Spinal cord (tissue), 10 donors: ENCODE measurements at places on chromosomes 16 and 17. TPM values are rescaled to one million over a fixed set of nuclear protein-coding genes. Genes with fewer than 3 reads are reported as not detected.

- H3K27me3 ChIP-seq, result no peaks in the 10 kb centered on the region
- no peak for DNase-seq
- peak overlapping the region; percentile 78 for H3K27ac ChIP-seq
- H3K4me3 ChIP-seq, result no peak overlapping the region
- H3K36me3 ChIP-seq, result no peaks in the 10 kb centered on the region
Observed at GRCh38 chr17:68383120-68383442, 74.2 kb downstream of the WIPI1 start.

GRCh38 chr17:48724251-48725003 lies 1.4 kb downstream of the PRAC2 start:
- peaks cover 51% of the 10 kb centered on the region for H3K4me1 ChIP-seq
- no peaks in the 10 kb centered on the region for H3K36me3 ChIP-seq
- H3K27me3 ChIP-seq, result peaks cover 100% of the 10 kb centered on the region
- H3K4me3 ChIP-seq, result no peak overlapping the region
- no peak for DNase-seq
- no peak overlapping the region for H3K27ac ChIP-seq

DNA sequence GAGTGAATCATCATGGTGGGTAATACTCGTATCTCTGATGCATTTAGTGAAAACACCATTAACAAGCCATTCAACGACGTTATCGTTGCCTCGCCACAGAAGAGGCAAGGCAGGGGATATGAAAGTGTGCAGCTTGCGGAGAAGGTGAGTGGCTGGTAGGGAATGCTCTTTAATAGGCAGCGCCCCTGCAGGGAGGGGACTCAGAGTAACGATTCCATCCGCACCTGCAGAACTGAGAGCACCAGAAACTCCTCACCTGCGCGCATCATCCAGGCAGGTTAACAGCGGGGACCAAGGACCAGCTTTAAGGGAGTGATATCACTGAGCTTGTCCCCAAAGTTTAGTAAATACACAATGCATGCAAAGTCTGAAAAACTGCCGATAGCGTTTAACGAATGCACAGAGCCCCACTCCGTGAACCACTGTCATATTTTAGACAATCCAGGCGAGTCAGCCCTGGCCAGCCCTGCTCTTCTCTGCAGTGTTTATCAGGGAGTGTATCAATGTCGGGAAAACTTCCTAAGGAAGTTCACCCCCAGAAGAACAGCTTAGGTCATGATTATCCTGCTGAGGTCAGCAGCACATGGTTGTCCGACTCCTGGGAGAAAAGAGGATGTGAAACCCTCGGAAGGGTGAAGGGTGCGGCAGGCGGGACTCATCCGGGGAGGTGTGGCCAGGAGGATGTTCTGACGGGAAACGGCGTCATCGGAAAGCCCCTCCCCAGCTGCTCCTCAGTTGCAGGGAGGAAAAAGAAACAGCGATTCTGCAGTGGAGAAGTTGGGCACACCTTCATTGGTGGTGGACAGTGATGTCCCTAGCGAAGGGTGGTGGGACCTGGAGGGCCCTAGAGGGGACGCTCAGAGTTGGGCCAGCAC lies 68.5 kb upstream of the DNAH17 start:
- no peak overlapping the region for H3K27ac ChIP-seq
- no peak overlapping the region for H3K4me3 ChIP-seq

- no peaks in the 10 kb centered on the region for H3K27me3 ChIP-seq
Observed at GRCh38 chr17:18038149-18038850, 668 bp downstream of the ATPAF2 start.

DNA sequence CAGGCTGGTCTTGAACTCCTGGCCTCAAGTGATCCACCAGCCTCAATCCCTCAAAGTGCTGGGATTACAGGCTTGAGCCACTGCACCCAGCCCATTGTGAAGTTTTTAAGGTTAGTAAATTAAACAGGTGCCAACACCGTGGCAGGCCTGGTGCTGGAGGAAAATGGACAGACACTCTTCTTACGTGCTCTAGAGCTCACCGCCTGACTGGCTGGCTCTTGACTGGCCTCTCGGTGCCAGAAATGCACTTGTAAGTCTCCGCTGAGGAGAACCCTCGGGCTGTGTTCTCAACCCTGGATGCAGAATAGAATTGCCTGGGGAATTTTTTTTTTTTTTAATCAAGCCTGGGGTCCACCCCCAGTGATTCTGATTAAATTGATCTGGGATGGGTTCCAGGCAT lies 10.3 kb upstream of the HAS3 start:
- no peak for DNase-seq
- no peaks in the 10 kb centered on the region for H3K36me3 ChIP-seq
- no peaks in the 10 kb centered on the region for H3K27me3 ChIP-seq
- peaks cover 6% of the 10 kb centered on the region for H3K4me1 ChIP-seq
- H3K4me3 ChIP-seq, result no peak overlapping the region
- no peak overlapping the region for H3K27ac ChIP-seq

GRCh38 chr17:1945621-1946020 lies 79.5 kb downstream of the RTN4RL1 start:
- no peaks in the 10 kb centered on the region for H3K27me3 ChIP-seq
- no peak overlapping the region for H3K4me3 ChIP-seq
- no peak overlapping the region for H3K27ac ChIP-seq
- peaks cover 44% of the 10 kb centered on the region for H3K4me1 ChIP-seq
- DNase-seq, result no peak

GRCh38 chr17:42424991-42425610 lies 2.0 kb upstream of the CAVIN1 start:
- no peak for DNase-seq
- H3K36me3 ChIP-seq, result peaks cover 2% of the 10 kb centered on the region

- no peaks in the 10 kb centered on the region for H3K27me3 ChIP-seq
- H3K4me1 ChIP-seq, result peaks cover 29% of the 10 kb centered on the region
- no peak overlapping the region for H3K4me3 ChIP-seq
- H3K36me3 ChIP-seq, result peaks cover 38% of the 10 kb centered on the region
- H3K27ac ChIP-seq, result no peak overlapping the region
Observed at GRCh38 chr16:88058136-88058535, 106.9 kb downstream of the BANP start.

GRCh38 chr16:23269248-23269953 lies 32.7 kb upstream of the SCNN1B start:
- no peaks in the 10 kb centered on the region for H3K27me3 ChIP-seq
- H3K36me3 ChIP-seq, result no peaks in the 10 kb centered on the region
- DNase-seq, result no peak
- no peak overlapping the region for H3K4me3 ChIP-seq
- no peak overlapping the region for H3K27ac ChIP-seq
- no peaks in the 10 kb centered on the region for H3K4me1 ChIP-seq

GRCh38 chr16:66399031-66399430 lies 28.1 kb upstream of the BEAN1 start:
- H3K27ac ChIP-seq, result no peak overlapping the region
- no peaks in the 10 kb centered on the region for H3K27me3 ChIP-seq
- DNase-seq, result no peak
- no peaks in the 10 kb centered on the region for H3K36me3 ChIP-seq
- peaks cover 6% of the 10 kb centered on the region for H3K4me1 ChIP-seq

GRCh38 chr17:70318051-70318450 lies 148.7 kb downstream of the KCNJ2 start:
- no peak overlapping the region for H3K27ac ChIP-seq
- H3K36me3 ChIP-seq, result no peaks in the 10 kb centered on the region
- H3K4me1 ChIP-seq, result no peaks in the 10 kb centered on the region
- no peak overlapping the region for H3K4me3 ChIP-seq
- DNase-seq, result no peak

DNA sequence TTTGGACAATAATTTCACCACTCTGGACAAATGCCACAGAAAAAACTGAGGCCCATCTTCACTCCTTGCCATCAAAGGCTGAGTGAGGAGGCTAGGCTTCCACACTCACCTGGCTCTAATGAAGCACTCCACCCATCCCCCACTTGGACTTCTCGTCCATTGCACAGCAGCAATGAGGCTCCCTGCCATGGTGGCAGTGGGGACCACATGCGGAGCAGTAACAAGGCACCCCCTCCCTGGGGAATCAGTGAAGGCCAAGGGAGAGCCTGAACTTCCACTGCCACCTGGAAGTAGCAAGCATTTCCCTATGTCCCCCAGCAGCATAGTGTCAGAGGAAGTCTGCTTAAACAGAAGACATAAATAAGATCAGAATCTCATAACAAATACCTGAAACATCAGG lies 2.0 kb upstream of the GOSR1 start:
- H3K27ac ChIP-seq, result no peak overlapping the region
- peaks cover 7% of the 10 kb centered on the region for H3K4me1 ChIP-seq
- H3K36me3 ChIP-seq, result peaks cover 11% of the 10 kb centered on the region
- peaks cover 3% of the 10 kb centered on the region for H3K27me3 ChIP-seq
- DNase-seq, result no peak

DNA sequence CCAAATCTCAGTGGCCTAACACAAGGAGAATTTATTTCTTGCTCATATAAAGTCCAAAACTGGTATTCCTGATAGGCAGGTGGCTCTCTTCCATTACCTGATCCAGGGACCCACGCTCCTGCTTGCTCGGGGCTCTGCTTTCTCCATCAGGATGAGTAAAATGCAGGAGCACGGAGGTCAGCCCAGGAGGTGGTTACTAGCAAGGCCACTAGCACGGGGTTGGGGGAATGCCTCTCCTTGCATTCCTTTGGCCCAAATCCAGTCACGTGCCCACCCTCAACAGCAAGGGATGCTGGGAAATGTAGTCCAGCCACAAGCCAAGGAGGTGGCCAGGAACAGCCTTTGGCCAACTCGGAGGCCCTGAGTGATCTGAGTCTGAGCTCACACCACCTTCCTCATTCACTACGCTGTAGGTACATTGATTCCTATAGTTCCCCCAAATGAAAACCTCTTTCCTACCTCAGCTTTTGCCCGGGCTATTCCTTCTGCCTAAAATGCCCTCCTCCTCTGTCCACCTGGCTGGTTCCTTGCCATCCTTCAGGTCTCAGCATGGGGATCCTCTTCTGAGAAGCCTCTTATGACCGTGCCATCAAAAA lies 38.3 kb upstream of the HAPSTR1 start:
- no peaks in the 10 kb centered on the region for H3K4me1 ChIP-seq
- H3K36me3 ChIP-seq, result no peaks in the 10 kb centered on the region
- no peak overlapping the region for H3K4me3 ChIP-seq
- H3K27ac ChIP-seq, result no peak overlapping the region
- no peaks in the 10 kb centered on the region for H3K27me3 ChIP-seq

- H3K27me3 ChIP-seq, result no peaks in the 10 kb centered on the region
- no peak overlapping the region for H3K27ac ChIP-seq
- peak; percentile 90 for DNase-seq
- H3K4me3 ChIP-seq, result no peak overlapping the region
- no peaks in the 10 kb centered on the region for H3K36me3 ChIP-seq
- peaks cover 4% of the 10 kb centered on the region for H3K4me1 ChIP-seq
Observed at GRCh38 chr16:9159839-9160550, 68.6 kb downstream of the HAPSTR1 start.

Gene KCNJ12
- 3.6 TPM for total RNA-seq

Gene ABCA6
- 17.9 TPM for total RNA-seq

Gene PERCC1
- total RNA-seq, result not detected

Gene KRTAP9-8
- not detected for total RNA-seq

Gene STUB1
- total RNA-seq, result 110 TPM

Gene MYH11
- total RNA-seq, result 10.6 TPM
